ENCODE measurements at places on chromosomes 5 and 9. TPM values are rescaled to one million over a fixed set of nuclear protein-coding genes. Genes with fewer than 3 reads are reported as not detected.

Gene PCDHGB5
- 2.2 TPM for total RNA-seq

Gene PRR7
- 13.2 TPM for total RNA-seq

Gene BHMT2
- total RNA-seq: not detected

Gene CDC25C
- total RNA-seq: 10.1 TPM

Gene ANKRD34B
- 0.18 TPM for total RNA-seq

Gene AIF1L
- total RNA-seq: 1.6 TPM

Gene SIT1
- total RNA-seq: not detected

Gene JAKMIP2
- total RNA-seq: not detected

Gene IDNK
- total RNA-seq: 6.7 TPM

Gene CCDC171
- total RNA-seq: 0.50 TPM

Gene KIF4B
- total RNA-seq: 0.05 TPM

Gene INSL4
- total RNA-seq: 17.0 TPM

Gene DCP2
- 12.1 TPM for total RNA-seq

Gene ANKRD18A
- total RNA-seq: 14.8 TPM

Gene TPRN
- total RNA-seq: 9.4 TPM

Gene OR1J2
- total RNA-seq: not detected

Gene MSX2
- total RNA-seq: 5.2 TPM

Gene EMB
- total RNA-seq: 4.6 TPM

Gene FGF18
- total RNA-seq: 0.62 TPM

Gene SMARCA2
- total RNA-seq: 34.5 TPM

Gene AGPAT2
- 108 TPM for total RNA-seq

Gene SNCAIP
- total RNA-seq: 0.03 TPM

Gene CDKN2A
- total RNA-seq: not detected

Gene ZNF883
- 0.91 TPM for total RNA-seq

Gene RELL2
- total RNA-seq: 2.9 TPM

Gene RNF145
- 147 TPM for total RNA-seq

Gene ARID3C
- 0.23 TPM for total RNA-seq

Gene CER1
- total RNA-seq: not detected

Gene SLC34A3
- not detected for total RNA-seq

Gene OSMR
- total RNA-seq: 72.5 TPM

Gene PCDHGB6
- total RNA-seq: 0.13 TPM

Gene SHISAL2B
- not detected for total RNA-seq

Gene GHR
- total RNA-seq: not detected

Gene CCL27
- total RNA-seq: not detected
